Karpas-422 (cell line): ENCODE measurements at places on chromosomes 12 and 14.
A peak's percentile ranks its signal among the peaks of the same experiment; 100 is the strongest.

DNA sequence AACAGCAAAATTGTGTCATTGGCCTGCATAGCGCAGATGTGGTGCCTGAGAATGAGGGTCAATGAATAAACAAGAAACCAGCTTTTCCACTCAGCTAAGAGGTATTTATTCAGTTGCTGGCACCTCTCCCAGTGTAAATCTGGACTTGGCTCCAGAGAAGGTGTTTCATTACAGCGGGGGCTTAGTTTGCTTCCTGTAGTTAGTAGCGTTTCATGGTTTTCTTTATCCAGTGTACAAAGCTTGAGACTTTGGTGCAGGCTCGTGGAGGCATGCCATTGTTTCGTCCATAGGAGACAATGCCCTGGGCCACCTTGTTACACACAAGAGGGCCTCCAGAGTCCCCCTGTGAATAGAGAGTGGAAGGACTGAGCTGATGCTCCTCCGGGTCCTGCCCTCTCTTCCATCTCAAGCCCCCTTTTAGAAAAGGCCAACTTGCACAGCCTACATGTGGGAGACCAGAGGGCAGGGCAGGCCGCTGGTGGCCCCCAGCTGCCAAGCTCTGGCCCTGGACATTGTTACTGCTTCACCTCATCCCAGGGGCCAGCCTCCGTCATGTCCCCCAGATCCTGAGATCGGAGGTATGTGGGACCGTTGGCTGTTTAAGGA is 3.0 kb downstream of the GZMB start:
- no peak for DNase-seq

GRCh38 chr12:66237505-66238175 is 48.6 kb downstream of the IRAK3 start:
- no peak for DNase-seq

DNA sequence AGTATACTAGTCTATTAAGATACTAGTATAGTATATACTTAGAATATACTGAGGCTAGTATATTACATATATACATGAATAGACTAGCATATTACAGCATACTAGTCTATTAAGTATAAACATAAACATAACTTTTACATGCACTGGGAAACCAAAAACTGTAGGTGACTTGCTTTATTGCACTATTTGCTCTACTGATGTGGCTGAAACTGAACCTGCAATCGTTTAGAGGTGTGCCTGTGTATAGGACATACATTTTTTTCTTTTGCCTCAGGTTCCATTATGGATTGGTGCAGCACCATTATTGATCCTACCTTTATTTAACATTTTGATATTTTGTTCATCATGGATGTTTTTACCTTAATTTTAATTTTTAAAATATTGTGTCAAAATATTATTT is 143.2 kb upstream of the RGS6 start:
- DNase-seq = no peak

DNA sequence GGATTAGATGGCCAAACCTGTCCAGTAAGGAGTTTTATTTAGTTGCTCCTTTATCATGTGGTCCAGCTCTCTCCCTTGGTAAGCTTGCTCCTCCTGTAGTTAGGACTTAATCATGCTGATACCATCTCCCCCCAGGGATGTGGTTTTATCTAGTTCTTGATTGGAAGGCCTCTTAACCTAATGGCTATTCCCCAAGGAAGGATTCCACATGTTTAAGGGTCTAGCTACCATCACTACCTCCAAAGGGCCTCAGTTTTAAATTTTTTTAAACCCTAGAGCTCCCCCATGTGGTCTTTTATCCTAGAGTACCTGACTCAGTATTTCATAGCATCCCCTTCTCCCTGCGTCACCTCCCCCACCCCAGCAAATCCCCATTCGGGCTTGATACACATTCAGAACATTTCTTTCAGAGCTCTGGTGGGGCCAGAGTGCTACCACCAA is 22.5 kb downstream of the MAP3K12 start:
- DNase-seq = peak; percentile 71
